ENCODE measurements at places on chromosomes 6 and 20.

- no peak for DNase-seq
Measured at GRCh38 chr6:1607516-1608221, 2.0 kb upstream of the FOXC1 start.

- DNase-seq = no peak
Measured at GRCh38 chr6:37492991-37493660, 6.6 kb downstream of the CCDC167 start.

- DNase-seq = no peak
Measured at GRCh38 chr20:13349235-13349604, 128.1 kb downstream of the ISM1 start.

GRCh38 chr6:84416043-84416657 lies 188.7 kb upstream of the CEP162 start:
- no peak for DNase-seq

DNA sequence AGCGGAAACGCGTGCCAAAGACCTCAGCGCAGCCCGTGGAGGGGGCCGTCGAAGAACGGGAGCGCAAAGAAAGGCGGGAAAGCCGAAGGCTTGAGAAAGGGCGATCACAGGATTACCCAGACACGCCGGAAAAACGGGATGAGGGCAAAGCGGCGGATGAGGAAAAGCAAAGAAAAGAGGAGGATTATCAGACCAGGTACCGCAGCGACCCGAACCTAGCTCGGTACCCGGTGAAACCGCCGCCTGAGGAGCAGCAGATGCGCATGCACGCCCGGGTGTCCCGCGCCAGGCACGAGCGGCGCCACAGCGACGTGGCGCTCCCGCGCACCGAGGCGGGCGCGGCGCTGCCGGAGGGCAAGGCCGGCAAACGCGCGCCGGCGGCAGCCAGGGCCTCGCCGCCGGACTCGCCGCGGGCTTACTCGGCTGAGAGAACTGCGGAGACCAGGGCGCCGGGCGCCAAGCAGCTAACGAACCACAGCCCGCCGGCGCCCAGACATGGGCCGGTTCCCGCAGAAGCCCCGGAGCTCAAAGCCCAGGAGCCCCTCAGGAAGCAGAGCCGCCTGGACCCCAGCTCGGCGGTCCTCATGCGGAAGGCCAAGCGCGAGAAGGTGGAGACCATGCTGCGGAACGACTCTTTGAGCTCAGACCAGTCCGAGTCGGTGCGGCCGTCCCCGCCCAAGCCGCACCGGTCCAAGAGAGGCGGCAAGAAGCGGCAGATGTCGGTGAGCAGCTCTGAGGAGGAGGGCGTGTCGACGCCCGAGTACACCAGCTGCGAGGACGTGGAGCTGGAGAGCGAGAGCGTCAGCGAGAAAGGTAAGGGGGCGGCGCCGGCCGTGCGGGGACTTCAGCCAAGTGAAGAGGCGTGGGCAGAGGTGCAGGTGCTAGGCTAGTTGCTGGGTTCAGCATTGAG lies 296.2 kb downstream of the RIMS1 start:
- DNase-seq = peak; percentile 82

DNA sequence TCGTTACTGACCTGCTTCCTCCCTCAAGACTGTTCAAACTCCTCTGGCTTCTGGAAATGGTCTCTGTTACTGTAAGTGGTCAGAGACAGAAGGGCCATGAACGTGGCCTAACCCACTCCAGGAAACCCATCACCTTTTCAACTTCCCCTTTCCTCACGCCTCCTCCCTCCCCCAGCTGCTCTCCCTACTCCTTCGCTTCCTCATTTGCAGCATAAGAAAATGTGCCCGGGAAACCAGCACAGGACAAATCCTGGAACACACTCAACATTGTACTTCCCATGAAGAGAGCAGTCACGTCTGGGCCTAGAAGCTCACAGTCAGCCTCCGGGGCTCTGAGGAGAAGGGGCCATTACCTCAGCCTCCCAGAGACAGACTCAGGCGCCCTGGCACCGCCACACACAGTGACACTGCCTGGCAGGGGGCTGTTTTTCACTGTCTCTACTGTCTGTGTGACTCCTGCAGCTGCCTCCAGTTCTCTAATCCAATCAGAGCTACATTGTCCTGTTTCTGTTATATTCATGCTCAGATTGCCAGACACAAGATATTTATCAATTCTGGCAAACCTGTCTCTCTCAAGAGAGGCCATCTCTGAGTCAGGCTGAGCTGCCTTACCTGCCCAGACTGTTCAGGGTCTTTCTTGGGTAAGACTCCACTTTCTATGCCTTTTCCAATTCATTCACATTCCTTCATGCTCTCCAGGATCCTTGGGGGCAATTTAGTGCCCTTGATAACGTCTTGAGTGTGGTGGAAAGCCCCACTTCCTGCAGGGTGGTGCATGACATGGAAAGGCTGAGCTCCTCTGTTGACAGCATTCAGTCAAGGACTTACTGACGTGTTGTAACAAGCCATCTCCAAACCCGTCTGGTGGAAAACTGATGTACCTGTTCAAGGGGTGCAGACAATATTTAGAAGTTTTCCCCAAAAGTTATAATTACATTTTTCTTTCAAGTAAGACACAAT lies 242.2 kb downstream of the HIVEP2 start:
- peak; percentile 27 for DNase-seq

DNA sequence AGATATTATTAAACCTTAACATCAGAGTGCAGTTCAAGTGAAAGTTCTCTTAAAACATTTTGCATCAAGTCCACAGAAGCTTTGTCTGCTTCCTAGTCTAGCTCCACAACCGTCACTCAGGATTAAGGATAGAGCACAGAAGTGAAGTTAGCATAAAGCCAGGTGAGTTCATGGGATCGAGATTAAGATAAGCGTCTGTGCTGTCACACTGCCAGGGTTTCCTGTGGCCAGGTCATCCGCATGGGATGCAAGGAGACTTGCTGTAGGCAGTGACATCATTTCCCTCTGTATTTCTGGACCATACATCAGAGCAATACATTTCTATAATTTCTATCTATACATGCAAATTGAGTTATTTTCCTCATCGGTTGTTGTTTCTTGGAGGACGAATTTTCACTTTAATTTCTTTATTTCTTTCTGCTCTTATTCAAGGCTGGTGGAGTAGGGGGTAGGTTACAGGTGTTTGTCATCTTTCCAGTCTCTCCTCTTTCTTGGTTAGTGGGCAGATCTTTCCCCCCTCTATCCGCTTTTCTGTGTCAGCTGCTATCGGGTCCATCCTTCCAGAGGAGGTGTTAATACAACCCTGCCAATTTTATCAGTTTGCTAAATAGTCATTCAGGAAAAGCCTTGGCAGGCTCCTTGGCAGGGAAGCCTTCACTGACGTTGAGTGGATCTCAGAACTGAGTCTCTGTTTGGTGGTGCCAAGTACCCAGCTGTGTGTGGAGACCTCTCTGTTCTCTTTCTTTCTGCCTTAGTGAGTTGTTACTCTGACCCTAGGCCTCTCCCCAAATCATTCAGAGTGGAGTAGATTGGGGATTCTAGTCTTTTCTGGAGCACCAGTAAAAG lies 307.6 kb upstream of the MAP3K7 start:
- no peak for DNase-seq

- DNase-seq = peak; percentile 51
Measured at GRCh38 chr6:20211941-20212391, 303 bp downstream of the MBOAT1 start.

- DNase-seq = no peak
Measured at GRCh38 chr6:44496665-44497369, 109.3 kb downstream of the CDC5L start.

- DNase-seq = peak; percentile 75
Measured at GRCh38 chr20:63009045-63009961, 2.5 kb upstream of the BHLHE23 start.

GRCh38 chr6:138691595-138692057 lies 81.9 kb upstream of the CCDC28A start:
- no peak for DNase-seq

DNA sequence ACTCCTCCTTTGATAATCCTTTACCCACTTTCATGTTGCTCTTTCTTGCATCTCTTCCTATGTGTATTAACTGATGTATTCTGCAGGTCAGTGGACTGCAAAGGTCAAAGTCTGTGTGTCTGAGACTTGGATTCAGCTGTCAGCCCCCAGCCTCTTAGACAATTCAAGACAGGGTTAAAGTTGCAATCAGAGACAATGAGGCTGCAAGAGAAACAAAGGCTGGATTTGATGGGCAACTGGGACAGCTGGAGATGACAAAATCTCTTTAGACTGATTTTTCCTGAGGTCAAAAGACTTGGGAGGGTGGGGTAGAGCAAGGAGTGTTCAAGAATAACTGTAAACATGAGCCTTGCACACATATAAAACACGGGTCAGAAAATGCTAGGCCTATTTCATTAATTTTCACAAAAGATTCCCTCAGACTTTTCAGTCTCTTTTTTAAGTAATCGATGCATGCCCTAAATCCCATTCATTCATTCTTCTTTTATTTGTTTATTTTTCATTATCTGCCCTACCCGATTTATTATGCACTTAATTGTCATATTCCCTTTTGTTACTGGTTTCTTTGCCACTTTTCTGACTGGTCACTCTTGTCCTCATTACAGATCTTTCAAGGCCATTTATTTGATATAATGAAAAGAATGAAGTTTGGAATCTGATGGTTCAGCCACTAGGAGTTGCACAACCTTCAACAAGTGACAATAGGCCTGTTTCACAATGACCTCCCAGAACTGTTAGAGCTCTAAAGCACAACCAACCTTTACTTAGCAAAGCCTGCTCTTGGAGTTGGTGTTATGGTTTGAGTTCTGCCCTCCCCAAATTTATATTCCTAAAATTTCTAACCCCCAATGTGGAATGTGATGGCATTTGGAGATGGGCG lies 33.8 kb upstream of the AKAP12 start:
- DNase-seq = no peak

DNA sequence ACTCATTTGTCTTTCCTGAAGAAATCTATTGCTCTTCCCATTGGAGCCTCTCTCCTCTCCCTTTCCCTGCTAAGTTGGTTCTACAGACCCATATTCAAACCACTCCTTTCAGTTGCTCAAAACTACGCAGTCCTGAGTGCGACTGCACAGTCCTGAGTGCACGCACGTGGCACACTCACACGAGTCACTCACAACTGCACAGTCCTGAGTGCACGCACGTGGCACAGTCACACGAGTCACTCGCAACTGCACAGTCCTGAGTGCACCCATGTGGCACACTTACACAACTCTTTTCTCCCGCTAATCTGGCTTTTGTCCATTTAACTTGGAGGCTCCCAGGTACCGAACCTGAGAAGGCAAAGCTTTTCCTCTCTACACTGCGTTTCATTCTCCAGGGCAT lies 159.7 kb downstream of the RNASET2 start:
- DNase-seq = no peak

- DNase-seq = no peak
Measured at GRCh38 chr6:156189714-156190113, 587.5 kb upstream of the ARID1B start.

DNA sequence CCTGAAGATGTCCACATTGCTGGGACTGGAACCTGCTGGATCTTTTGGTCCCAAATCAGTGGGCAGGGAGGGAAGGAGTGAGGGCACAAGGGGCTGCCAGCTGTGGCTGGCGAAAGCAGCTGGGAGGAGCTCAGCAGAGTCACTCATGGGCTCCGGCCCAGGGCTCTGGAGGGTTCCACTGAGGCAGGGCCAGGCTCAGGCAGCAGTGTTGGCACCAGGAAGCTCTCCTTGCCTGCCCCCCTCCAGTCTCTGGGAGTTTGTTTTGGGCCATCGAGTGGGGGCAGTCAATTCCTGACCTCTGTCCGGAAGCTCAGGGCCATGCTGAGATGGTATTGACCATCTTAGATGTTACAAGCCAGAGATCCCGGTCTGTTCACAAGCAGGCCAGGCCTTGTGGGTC lies 39.1 kb upstream of the IRF4 start:
- DNase-seq = no peak

GRCh38 chr6:1364791-1365190 lies 24.6 kb upstream of the FOXF2 start:
- no peak for DNase-seq

DNA sequence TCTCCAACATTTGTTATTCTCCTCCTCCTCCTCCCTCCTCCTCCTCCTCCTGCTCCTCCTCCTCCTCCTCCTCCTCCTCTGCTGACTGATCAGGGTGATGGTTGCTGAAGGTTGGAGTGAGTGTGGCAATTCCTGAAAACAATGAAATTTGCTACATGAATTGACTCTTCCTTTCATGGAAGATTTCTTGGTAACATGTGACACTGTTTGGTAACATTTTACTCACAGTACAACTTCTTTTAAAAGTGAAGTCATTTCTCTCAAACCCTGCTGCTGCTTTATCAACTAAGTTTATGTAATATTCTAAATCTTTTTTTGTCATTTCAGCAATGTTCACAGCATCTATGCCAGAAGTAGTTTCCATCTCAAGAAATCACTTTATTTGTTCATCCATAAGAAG lies 543.0 kb downstream of the MAFB start:
- DNase-seq = no peak

- no peak for DNase-seq
Measured at GRCh38 chr6:34374508-34374907, 18.0 kb downstream of the NUDT3 start.

DNA sequence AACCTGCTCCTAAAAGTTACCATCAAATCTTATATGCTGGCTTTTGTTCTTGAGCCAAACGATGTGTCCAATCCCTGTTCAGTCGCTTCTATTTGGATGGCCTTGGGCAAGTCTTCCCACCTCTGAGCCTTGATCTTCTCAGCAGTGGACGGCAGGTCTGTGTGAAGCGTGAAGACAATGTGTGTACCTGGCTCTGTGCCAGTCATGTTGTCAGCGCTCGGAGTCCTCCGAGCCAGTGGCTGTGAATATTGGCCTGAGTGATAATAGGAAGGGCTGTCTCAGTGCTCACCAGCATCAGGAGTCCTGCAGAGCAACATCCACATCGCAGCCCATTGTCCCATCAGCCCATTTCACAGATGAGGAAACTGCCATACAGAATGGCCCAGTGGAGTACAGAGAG lies 219.0 kb downstream of the CDC5L start:
- DNase-seq = no peak

GRCh38 chr6:37628611-37629320 lies 68.9 kb downstream of the MDGA1 start:
- no peak for DNase-seq

GRCh38 chr6:139247618-139248017 lies 44.2 kb downstream of the TXLNB start:
- no peak for DNase-seq

- no peak for DNase-seq
Measured at GRCh38 chr20:32010101-32010500, at the start of gene CCM2L. TSS of gene CCM2L (plus strand) at chr20:32010438. CDS start at chr20:32010455, 17 bp downstream.

- no peak for DNase-seq
Measured at GRCh38 chr6:7781240-7781639, 55.3 kb downstream of the BMP6 start.

GRCh38 chr6:1987640-1988039 lies 257.8 kb downstream of the GMDS start:
- DNase-seq = no peak

DNA sequence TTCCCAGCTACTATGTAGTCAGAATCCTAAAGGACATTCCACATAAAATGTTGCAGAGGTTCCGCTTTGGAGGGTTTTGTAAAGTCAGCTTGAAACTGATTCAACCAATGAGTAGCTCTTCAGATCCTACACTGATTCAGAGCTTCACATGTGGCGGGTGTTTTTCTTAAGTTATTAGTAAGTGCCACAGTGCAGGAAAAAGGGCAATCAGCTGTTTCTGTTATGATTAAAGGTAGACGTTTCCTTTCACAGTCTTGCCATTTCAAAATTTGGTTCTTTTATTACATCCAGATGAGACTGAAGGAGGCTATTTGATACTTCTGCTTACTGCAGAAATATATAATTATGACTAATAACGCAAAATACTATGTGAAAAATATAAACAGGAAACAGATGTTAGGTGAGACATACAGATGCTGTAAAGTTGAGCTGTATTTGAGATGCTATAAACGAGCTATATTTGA lies 443.9 kb downstream of the CDKAL1 start:
- no peak for DNase-seq
